Activated CD8-positive, alpha-beta memory T cell treated with anti-CD3 and anti-CD28 coated beads, Interleukin-2, amount 10 ng/mL, durations not matched to agents 7 days and 5 days (primary cell): ENCODE measurements at places on chromosomes 7 and 10. TPM values are rescaled to one million over a fixed set of nuclear protein-coding genes. Genes with fewer than 3 reads are reported as not detected.

GRCh38 chr10:3574451-3574850 is 210.6 kb downstream of the KLF6 start:
- H3K27me3 ChIP-seq = peaks cover 30% of the 10 kb centered on the region
- H3K4me1 ChIP-seq = no peaks in the 10 kb centered on the region
- H3K27ac ChIP-seq = no peak overlapping the region
- H3K36me3 ChIP-seq = no peaks in the 10 kb centered on the region

DNA sequence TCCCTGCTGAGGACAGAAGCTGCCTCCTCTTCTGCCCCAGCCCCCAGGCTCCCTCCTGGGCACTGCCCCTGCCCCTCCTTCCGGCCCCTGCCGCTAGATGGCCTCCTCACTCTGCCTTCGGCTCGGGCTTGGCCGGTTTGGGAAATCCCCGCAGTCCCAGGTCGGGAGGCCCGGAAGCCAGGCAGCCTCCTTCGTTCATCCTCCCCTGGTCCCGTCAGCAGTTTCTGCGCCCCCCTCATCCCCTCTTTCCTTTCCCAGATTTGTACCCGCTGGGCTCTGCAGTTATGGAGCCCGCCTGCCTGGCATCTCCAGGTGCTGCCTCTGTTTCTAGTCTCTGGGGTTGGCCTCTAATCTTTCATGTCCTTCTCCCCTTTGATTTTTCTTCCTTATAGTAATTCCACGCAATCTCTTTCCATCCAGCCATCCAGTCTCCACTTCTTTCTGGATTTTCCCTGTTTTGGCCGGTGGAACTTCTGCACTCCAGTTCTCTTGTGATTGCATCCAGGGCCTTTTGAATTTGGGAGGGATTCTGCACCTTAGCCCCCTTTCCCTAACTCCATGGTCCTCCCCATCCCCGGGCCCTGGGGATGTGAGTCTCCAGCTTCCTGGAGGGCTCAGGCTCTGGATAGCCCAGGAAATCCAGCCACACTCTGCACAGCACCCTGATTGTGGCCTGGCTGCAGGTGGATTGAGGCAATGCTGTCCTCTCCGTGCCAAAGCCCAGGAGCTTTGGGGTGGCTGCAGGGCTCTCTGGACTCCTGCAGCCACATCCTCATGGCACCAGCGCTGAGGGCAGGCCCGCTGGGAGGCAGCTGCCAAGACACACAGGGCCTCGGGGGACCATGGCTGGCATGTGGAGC is 3.3 kb upstream of the SHH start:
- H3K27ac ChIP-seq = peak overlapping the region; percentile 48
- peak; percentile 75 for DNase-seq
- no peaks in the 10 kb centered on the region for H3K36me3 ChIP-seq
- peaks cover 42% of the 10 kb centered on the region for H3K27me3 ChIP-seq
- H3K4me3 ChIP-seq = no peak overlapping the region

GRCh38 chr7:35894721-35895120 is 93.9 kb downstream of the SEPTIN7 start:
- peaks cover 42% of the 10 kb centered on the region for H3K36me3 ChIP-seq
- H3K4me1 ChIP-seq = peaks cover 21% of the 10 kb centered on the region
- no peak overlapping the region for H3K27ac ChIP-seq
- H3K4me3 ChIP-seq = no peak overlapping the region
- H3K27me3 ChIP-seq = no peaks in the 10 kb centered on the region
- no peak for DNase-seq

The LIPM gene
- total RNA-seq = not detected

The ARHGAP22 gene
- not detected for total RNA-seq
